ENCODE measurements at places on chromosomes 2 and 18.

- DNase-seq: no peak
These were observed 255.4 kb upstream of the CDH2 start for GRCh38 chr18:28432339-28432738.

DNA sequence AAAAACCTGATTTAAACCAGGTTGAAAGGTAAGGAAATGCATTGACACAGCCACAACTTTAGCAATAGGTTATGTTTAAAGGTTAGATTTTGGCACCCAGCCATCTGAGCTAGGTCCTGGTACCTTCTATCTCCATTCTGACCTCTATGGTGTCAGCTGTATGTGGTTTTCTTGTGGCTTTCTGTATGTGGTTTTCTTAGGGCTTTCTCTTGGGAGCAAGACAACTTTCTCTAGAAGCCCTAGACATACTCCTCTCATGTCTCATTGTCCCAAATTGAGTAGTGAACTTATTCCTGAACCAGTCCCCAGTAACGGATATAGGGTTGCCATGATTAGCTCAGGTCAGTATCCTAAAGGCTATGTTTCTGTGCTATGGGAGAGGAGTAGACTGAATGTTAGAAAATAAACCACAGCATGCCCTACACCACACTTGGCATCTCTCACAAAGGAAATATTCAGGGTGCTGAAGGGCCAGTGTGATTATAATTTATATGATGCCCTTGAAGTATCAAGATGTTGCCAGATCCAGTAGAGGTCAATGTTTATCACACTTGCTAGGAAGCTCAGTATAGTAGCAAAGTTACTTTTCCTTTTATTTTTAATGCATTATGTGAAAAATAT, 176.1 kb downstream of the CAPN13 start:
- DNase-seq: no peak

DNA sequence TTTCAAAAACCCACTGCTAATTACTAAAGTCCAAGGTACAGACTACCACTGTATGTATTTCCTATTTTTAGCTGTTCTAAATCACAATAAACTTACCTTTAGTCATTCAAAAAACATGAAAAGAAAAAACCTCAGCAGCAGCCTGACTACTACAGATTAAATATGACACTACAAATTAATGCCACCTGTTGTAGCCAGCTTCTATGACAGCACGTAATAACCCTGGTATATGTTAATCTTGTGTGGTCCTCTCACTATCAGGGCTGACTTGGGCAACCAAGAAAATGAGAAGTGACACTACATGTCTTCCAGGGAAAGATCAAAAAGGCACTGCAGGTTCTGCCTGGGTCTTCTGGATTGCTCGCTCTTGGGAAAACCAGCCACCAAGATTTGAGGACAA, 90.6 kb upstream of the FAM124B start:
- DNase-seq: no peak

- DNase-seq: no peak
These were observed 25.5 kb downstream of the EPB41L3 start for GRCh38 chr18:5518179-5518770.

- DNase-seq: no peak
These were observed 109.1 kb downstream of the FIGN start for GRCh38 chr2:163626639-163627109.

DNA sequence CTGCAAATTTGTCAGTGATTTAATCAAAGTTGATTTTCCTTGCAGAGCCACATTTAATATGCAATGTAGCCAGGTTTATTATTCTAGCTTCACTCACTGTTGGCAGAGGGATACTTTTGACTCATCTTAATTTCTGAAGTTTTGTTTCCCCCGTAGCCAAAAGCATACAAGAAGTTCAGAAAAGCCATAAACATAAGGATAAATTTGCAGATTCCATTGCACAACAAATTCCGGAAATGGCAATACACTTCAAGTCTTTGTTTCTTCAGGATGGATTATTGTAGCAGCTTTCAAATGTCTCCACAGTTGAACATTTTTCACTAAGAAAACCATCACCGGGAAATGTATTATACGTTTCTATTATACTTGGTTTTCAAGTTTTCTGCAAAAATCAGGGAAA, 88.0 kb upstream of the ZCCHC2 start:
- no peak for DNase-seq

- DNase-seq: no peak
These were observed 3.0 kb upstream of the ZNF516 start for GRCh38 chr18:76498064-76498463.

DNA sequence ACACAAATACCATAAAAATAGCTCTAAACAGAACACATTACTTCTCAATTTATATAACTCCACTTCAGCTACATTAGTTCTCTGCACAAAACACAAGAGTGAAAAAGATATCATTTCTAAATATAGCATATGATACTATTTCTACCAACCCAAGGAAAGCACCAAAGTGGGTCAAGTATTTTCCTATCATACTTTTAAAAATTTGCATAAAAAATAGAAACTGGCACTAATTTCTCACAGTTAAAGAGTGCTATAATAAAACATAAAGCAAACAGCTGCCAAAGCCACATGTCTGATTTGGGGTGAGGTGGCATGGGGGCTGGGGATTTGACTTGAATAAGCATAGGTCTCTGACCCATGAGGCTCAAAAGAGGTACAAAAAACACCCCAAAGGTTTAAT, 61.5 kb downstream of the BARD1 start:
- DNase-seq: no peak

DNA sequence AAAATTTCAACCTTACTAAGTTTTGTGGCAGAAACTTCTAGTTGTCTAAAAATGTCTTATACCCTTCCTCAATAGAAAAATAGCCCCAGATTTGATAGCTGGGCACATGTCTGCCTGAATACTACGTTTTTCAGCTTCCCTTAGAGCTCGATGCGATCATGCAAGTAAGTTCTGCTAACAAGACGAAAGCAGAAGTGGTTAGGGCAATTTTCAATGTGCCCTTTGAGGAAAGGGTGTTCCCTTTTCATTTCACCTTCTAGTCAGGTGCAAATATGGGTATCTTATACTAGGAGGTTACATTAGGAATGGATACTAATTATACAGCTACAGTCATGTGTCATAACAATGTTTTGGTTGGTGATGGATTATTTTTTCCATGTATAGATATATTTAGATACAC, 1572.1 kb upstream of the LRRTM1 start:
- no peak for DNase-seq

DNA sequence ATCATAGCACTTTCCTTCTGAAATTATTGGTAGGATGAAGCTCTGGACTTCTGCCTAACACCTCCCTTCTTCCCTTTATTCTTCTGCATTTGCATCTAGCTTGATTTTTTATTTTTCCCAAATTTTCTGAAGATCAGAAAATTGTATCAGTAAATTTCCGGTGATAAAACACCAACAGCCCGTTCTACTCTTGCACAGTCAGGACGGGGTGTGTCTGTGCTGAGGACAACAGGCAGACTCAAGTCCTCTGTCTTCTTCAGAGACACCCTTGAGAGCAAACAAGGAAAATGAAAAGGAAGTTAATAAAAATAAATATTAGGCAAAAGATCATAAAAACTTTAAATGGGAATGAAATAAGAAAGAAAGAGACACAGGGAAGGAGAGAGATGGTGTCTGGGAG, 120.7 kb downstream of the ARL4C start:
- DNase-seq: no peak

- DNase-seq: no peak
These were observed 189.7 kb upstream of the REV1 start for GRCh38 chr2:99679518-99679917.

DNA sequence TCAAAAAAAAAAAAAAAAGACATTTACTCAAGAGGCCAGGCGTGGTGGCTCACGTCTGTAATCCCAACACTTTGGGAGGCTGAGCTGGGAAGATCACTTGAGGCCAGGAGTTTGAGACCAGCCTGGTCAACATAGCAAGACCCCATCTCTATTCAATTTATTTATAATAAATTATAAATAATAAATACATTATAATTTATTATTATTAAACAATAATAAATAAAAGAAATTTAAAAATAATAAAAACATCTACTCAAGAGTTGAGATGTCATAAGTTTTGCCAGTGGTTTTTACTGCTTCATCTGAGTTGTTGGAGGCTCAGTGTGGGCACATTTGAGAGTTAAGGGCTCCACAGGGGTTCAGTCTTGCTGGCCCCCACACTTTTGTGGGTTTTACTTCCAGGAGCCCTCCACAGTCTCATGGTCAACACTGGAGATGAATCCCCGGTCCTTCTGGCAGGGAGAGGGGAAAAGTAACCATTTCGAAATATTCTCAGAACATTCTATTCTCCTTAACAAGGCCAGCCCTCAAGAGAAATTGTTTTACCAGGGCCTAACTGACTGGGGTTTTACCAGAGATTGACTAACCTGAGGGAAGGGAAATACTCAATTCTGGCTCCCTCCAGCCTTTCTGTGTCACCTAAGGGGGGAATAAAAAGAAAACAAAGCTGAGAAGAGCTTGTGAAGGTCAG, 51.6 kb upstream of the NCOA1 start:
- no peak for DNase-seq

GRCh38 chr18:62781262-62781661, 65.9 kb downstream of the PHLPP1 start:
- no peak for DNase-seq

- DNase-seq: no peak
These were observed 3.0 kb downstream of the BUB1 start for GRCh38 chr2:110674620-110675555.

GRCh38 chr18:25727281-25727985, 363.0 kb downstream of the SS18 start:
- DNase-seq: no peak

DNA sequence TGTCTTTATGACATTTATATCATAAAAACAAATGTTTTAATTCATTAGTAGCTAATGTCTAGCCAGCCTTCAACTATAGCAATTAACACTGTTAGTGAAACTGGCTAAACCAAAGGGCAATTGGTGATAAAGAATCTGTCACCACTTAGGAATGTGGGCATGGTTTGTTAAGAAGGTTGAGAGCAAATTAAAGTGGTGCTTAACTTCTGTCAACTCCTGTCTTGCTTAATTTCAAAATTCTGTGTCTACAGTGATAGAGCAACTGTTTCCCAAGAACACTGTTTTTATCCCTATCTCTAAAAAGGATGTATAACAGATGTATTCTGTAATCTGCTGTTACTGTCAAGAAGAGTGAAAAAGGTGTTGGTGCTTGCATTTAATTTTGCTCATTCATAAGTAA, 36.5 kb downstream of the CFAP36 start:
- DNase-seq: no peak

- no peak for DNase-seq
These were observed 160.7 kb downstream of the IKZF2 start for GRCh38 chr2:212990697-212991096.

DNA sequence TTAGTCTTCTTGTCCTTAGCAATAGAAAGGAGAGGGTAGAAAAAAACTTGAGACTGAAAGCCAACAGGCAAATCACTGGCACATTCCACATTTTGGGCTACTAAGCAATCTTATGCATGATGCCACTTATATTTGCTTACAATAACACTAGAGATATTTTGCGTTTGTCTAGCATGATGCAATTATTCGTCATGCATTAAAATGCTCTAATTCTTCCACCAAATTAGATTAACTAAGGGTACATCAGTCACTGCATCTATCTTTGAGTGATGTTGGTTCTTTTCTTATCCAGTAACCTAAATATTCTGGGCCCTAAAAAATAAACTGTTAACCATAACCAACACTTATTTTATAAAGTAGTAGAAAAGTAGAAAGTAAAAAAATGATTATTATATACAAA, 1311.7 kb upstream of the CDH2 start:
- no peak for DNase-seq

- DNase-seq: no peak
These were observed 798.3 kb upstream of the TMEFF2 start for GRCh38 chr2:192993059-192993458.

GRCh38 chr2:202762556-202762955, 109.0 kb downstream of the ICA1L start:
- DNase-seq: no peak

- peak; percentile 15 for DNase-seq
These were observed 111.3 kb downstream of the ESCO1 start for GRCh38 chr18:21489119-21489750.

- DNase-seq: no peak
These were observed 634.3 kb upstream of the SOX11 start for GRCh38 chr2:5057891-5058351.

DNA sequence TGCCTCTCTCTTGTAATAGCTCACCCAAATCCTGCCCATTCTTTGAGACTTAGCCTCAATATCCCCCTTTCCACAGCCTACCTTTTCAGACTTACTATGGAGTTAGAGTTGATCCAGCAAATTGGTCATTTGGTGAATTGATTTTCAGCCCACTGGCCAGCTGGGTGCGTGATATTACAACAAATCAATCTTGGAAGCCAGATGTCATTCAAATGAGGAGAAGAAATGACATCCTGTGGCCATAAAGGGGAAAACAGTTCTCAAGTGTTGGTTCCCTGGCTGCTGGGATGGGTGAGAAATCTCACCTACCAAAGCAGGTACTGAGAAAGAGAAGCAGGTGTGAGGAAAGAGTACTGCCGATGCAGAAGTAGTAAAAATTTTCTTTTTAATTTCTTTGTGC, 36.7 kb upstream of the FOXI3 start:
- no peak for DNase-seq

- DNase-seq: no peak
These were observed 26.0 kb upstream of the BCL2L11 start for GRCh38 chr2:111094691-111095090.

DNA sequence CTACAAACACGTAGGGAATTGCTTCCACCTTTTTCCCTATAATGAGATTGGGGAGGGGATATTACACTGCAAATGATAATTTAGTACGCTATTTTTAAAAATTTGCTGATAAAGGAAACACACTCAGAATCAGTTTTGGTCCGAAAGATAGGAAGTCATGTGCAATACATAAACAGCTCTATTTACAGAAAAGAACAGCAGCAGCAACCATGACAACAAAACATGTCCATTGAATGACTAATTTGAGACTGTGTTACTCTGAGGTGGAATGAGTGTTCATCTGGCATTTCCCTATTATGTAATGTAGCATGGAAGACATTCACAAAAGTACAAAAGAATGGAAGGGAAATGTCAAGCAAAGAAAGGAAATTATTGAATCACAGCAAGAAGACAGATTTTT, 337.2 kb downstream of the NBAS start:
- DNase-seq: no peak

DNA sequence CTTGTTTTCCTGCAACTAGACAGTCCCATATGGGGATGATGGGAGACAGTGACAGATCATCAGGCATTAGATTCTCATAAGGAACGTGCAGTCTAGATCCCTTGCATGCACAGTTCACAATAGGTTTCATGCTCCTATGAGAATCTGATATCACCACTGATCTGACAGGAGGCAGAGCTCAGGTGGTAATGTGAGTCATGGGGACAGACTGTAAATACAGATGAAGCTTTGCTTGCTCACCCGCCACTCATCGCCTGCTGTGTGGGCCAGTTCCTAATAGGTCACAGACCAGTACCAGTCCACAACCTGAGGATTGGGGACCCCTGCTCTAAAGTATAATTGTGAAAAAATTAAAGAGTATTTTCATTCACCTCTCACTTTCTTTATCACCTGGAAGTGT, 23.6 kb upstream of the RAB1A start:
- DNase-seq: no peak

GRCh38 chr2:228556717-228557116, 375.2 kb upstream of the SPHKAP start:
- DNase-seq: no peak
